Stimulated activated CD8-positive, alpha-beta memory T cell treated with anti-CD3 and anti-CD28 coated beads, Interleukin-2, amount 100 ng/mL, for 48 hours (primary cell): ENCODE measurements at places on chromosomes 1 and 21.

DNA sequence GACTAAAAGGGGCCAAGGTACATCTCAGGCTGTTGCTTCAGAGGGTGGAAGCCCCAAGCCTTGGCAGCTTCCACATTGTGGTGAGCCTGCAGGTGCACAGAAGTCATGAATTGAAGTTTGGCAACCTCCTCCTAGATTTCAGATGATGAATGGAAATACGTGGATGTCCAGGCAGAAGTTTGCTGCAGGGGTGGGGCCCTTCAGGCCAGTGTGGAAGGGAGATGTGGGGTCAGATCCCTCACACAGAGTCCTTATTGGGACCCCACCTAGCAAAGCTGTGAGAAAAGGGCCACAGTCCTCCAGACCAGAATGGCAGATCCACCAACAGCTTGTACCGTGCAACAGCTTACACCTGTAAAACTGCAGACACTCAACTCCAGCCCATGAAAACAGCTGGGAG, 67.4 kb upstream of the PTGS2 start:
- no peak for DNase-seq

DNA sequence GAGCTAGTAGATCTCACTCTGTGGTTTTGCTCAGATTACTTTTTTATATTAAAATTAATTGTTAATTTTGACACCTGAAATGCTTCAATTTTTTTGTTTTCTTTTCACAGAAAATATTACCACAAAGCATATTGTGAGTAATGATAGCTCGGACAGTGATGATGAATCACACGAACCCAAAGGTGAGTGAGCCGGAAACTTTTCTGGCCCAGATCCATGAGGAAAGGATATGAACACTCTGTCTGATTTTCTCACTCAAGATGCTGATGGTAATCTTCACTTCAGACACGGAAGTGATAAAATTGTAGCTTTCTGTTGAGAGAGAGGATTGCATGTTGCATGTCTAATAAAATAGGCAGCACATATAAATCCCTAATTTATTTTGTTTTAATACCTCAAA, 121.8 kb downstream of the PLA2G4A start:
- DNase-seq, result no peak

GRCh38 chr1:23743287-23744152, at the start of gene ELOA:
Gene ELOA (plus strand): TSS chr1:23743471. CDS start chr1:23743504, 33 bp downstream.
- peak; percentile 78 for DNase-seq

- no peak for DNase-seq
Observed at GRCh38 chr1:38612951-38613350, 246.6 kb downstream of the RRAGC start.

DNA sequence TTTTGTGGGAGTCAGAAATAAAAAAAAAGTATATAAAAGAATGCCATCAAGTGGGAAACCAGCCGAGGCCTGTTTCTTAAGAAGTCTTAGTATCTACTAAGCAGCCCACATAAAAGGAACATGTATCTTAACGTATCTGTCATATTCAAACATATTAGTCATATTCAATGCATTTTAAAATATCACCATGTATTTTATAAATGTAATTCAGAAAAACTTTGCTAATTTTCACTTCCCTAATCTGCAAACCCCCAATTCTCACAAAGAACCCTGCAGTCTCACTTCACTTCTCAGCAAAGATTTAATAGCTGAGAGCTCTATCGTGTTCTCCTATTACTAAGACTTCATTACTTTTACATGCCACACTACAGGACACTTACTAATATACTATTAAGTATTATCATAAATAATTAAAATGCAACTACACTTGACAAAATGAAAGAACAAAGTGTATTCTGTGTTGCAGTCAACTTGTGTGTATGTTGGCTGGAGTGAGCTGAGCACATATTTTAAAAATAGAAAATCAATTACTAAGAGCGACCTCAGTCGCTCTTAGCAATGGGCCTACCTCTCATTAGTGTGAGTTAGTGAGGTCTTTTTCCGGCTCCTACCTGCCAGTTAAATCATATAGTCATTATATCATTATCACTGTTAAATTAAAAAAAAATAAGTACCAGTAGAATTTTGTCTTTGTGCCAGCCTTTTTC, 484.3 kb downstream of the LMO4 start:
- no peak for DNase-seq

- no peak for DNase-seq
Observed at GRCh38 chr1:111587509-111588174, 31.9 kb upstream of the RAP1A start.

GRCh38 chr1:157230500-157230899, 92.3 kb upstream of the ETV3 start:
- DNase-seq, result no peak

DNA sequence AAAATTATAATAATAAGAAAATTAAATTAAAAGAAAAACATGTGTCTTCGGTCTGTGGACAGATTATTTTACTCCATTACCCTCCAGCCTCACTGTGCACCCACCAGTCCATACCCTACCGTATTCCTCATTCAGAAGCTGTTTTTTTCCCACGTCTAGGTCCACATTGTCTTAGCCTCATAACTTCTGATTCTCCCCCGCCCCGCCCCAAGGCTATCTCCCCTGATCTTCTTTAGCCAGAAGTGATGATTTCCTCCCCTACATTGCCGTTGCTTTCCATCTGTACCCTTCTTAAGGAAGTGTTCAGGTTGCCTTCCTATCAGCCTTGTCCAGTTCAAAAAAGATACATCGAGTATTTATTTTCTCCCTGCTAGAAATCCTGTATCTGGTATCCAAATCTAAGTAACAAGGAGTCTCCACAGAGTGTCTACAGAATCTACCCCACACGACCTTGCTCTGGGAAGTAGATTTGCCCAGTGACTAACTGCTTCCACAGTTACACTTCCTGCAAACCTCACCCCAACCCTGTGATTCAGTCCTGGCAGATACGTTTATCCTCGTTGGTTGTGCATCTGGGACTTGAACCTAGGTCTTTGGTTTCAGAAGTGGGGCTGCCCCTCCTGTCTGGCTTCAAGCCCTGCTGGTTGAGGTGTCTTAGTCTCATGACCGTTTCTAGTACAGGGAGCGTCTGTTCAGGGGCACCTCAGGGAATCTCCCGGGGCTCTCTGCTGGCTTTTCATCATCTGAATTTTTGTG, 470.2 kb downstream of the CAMTA1 start:
- DNase-seq, result no peak

DNA sequence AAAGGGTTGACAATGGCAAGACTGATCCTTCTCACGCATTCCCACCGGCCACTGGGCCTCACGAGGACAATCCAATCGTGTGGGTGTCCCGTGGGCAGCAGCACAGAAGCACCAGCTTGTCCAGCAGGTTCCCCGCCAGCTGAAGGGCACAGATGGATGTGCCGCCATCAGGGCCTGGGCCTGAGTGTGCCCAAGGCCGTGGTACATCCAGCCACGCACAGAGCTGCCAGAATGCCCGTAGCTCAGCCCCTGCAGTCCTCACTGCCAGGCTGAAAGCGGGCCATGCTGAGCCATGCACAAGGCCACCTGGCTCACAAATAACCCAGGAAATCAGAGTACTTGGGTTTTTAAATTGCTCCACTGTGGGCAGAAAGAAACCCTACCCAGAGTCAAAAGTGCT, 7.0 kb downstream of the NPHP4 start:
- no peak for DNase-seq
